ENCODE measurements at places on chromosomes 6 and 20.

GRCh38 chr6:90329386-90330077 lies 32.9 kb upstream of the BACH2 start:
- H3K36me3 ChIP-seq = no peaks in the 10 kb centered on the region
- no peak for DNase-seq
- H3K4me1 ChIP-seq = no peaks in the 10 kb centered on the region
- H3K27ac ChIP-seq = no peak overlapping the region
- H3K4me3 ChIP-seq = no peak overlapping the region

DNA sequence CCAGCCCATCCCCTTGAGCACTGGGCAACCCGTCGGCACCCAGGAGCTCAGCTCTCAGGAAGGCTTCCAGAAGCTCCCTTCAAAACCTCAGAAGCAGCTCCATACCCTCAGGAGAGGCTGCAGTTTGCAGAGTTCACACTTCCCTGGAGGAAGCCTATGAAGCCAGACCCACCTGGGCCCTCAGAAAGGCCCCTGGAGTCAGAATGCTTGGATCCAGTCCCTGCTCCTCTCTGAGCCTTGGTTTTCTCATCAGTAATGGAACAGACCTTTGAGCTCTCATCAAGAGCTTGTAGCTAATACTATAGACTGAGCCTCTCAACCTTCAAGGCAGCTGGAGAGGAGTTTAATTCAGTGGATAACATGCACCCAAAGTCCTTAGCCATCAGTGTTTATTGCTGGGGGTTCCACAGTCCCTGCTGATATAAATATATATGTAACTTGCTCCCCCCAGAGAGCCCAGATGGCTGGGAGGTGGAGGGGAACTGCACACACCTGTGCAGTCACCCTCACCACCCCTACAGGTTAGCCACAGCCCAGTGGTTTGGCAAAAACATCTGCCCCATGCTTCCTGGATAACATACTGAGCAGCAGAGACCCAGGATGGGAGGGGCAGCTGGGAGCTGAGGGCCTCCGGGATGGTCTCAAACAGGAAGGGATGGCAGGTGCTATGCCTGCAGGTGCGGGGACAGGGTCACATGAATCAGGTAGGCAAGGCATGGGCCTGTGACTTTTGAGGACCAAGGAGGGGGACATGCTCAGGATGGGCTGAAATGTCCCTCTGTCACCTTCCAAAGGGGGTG lies 120.1 kb downstream of the SNX5 start:
- no peaks in the 10 kb centered on the region for H3K36me3 ChIP-seq
- no peaks in the 10 kb centered on the region for H3K4me1 ChIP-seq
- no peak overlapping the region for H3K4me3 ChIP-seq
- no peak for DNase-seq
- H3K27me3 ChIP-seq = no peaks in the 10 kb centered on the region
- no peak overlapping the region for H3K27ac ChIP-seq

DNA sequence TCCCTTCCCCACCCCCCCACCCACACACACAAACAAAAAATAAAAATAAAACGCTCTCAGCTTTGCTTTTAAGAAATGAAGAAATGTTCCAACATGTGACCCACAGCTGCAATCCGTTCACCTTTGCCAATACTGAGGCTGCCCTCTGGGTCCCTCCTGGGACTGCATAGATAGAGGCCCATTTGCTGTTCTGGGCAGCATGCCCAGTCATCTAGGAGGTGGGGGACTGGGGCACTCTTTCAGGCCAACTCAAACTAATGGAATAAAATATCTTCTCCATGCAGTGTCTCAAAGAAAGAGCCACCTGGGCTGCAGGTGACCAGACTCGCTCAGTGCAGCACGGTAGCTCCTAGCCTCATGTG lies 79.9 kb downstream of the SLC22A3 start:
- no peaks in the 10 kb centered on the region for H3K4me1 ChIP-seq
- no peak overlapping the region for H3K4me3 ChIP-seq
- no peak for DNase-seq
- H3K27ac ChIP-seq = no peak overlapping the region
- H3K36me3 ChIP-seq = no peaks in the 10 kb centered on the region
- H3K27me3 ChIP-seq = peaks cover 4% of the 10 kb centered on the region

DNA sequence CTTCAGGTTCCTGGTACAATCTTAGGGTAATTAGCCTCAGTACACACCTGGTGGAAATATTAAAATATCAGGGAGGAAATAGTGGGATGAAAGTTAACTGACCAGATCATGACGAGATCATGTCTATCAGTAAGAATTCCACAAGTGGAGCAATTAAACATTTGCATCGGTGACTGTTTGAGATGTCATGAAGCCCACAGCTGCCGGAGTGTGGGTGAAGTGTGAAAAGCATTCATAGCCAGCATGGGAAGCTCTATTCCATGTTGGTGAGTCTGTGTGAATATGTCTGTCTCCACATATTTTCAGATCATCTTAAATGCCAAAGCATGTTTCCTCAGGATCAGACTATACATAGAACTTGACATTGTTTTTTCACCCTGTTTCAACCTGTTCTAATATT lies 142.8 kb downstream of the IPCEF1 start:
- no peak overlapping the region for H3K4me3 ChIP-seq
- H3K4me1 ChIP-seq = peaks cover 19% of the 10 kb centered on the region
- no peak for DNase-seq

DNA sequence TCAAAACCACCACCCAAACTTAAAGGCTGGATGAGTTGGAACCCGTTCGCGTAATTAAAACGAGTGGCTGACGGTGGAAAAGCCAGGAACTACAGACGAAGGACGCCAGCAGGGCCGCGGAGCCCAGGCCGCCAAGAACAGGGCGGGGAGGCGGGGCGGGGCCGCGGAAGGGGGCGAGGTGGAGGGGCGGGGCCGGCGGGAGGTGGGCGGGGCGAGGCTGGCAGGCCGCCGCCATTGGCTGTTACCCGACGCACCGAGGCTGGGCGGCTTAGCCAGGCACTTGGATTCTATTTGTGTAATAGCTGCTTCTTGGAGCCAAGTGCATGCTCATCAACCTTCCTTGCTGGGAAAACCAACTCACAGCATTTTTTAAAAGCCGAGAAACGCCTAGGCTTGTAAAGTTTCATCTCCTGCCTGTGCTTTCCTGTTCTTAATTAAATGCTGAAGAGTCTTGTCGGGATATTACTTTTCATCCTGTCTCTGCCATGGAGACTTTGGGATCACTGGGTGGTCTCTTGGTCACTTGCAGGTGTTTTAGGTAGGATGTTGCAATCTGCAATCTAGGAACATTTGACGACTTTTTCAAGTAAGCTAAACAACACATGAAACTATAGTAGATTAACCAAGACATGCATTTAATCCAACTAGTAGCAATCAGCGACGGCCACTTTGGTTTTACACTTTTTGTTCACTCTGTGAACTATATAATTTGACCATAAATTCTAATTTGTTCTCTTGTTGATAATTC lies 245.0 kb downstream of the ARID1B start:
- peak overlapping the region; percentile 100 for H3K27ac ChIP-seq
- no peaks in the 10 kb centered on the region for H3K36me3 ChIP-seq
- no peaks in the 10 kb centered on the region for H3K27me3 ChIP-seq
- DNase-seq = peak; percentile 69
- H3K4me1 ChIP-seq = peaks cover 21% of the 10 kb centered on the region

DNA sequence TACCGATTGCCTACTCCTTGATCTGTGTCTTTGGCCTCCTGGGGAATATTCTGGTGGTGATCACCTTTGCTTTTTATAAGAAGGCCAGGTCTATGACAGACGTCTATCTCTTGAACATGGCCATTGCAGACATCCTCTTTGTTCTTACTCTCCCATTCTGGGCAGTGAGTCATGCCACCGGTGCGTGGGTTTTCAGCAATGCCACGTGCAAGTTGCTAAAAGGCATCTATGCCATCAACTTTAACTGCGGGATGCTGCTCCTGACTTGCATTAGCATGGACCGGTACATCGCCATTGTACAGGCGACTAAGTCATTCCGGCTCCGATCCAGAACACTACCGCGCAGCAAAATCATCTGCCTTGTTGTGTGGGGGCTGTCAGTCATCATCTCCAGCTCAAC lies 13.5 kb downstream of the CCR6 start:
- no peak overlapping the region for H3K27ac ChIP-seq
- H3K36me3 ChIP-seq = no peaks in the 10 kb centered on the region
- no peaks in the 10 kb centered on the region for H3K4me1 ChIP-seq
- no peak overlapping the region for H3K4me3 ChIP-seq
- no peaks in the 10 kb centered on the region for H3K27me3 ChIP-seq
- DNase-seq = no peak

DNA sequence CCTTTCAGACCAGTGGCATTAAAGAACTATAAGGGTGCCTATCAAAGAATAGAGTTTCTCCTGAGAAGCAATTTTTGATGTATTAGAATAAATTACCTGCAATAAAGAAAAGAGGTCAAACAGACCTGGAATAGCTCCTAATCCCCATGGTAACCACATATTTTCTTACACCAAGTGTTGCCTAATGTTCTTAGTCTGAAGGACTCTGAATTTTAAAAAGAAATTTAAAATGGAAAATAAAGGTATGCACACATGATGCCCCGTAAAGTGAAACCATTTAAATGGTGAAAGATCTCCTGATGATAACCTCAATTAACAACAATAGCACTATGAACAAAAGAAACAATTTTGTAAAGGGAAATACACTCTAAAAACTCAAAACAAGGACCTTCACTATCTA lies 55.1 kb upstream of the LOC128125822 start:
- no peaks in the 10 kb centered on the region for H3K36me3 ChIP-seq
- H3K4me1 ChIP-seq = no peaks in the 10 kb centered on the region
- H3K27ac ChIP-seq = no peak overlapping the region
- no peak for DNase-seq
- no peak overlapping the region for H3K4me3 ChIP-seq

GRCh38 chr6:107179004-107179403 lies 63.7 kb upstream of the BEND3 start:
- H3K27ac ChIP-seq = no peak overlapping the region
- no peak for DNase-seq
- no peaks in the 10 kb centered on the region for H3K4me1 ChIP-seq

DNA sequence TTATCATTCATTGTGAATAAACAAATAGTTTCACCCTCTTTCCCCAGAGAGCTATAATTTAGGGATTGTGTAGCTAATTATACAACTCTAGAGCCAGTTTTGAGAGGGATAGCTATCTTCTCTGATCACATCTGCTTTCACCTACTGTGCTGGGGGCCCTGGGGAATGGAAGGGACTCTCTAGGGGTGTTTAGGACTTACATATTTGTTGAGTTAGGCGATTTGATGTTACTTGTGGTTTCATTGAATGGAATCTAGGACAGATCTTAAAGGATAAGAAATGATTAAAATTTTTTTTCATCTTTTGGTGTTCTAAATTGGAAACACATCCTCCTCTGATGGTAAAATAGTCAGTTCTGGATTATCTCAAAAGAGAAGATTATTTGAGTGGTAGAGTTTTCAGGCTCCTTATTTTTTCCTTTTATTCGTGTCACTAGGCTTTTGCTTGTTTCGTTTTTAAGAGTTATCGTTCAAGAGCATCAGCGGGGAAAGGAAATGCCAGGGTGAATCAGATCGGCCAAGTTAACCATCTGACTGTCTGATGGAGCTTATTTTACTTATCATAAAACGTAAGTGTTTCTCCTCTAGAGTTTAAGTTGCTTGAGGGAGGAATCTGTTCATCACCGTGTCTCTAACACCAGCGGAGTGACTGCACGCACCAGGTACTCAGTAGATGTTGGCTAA lies 236.7 kb downstream of the FARS2 start:
- no peak for DNase-seq
- no peak overlapping the region for H3K27ac ChIP-seq
- H3K4me3 ChIP-seq = no peak overlapping the region
- H3K27me3 ChIP-seq = no peaks in the 10 kb centered on the region

DNA sequence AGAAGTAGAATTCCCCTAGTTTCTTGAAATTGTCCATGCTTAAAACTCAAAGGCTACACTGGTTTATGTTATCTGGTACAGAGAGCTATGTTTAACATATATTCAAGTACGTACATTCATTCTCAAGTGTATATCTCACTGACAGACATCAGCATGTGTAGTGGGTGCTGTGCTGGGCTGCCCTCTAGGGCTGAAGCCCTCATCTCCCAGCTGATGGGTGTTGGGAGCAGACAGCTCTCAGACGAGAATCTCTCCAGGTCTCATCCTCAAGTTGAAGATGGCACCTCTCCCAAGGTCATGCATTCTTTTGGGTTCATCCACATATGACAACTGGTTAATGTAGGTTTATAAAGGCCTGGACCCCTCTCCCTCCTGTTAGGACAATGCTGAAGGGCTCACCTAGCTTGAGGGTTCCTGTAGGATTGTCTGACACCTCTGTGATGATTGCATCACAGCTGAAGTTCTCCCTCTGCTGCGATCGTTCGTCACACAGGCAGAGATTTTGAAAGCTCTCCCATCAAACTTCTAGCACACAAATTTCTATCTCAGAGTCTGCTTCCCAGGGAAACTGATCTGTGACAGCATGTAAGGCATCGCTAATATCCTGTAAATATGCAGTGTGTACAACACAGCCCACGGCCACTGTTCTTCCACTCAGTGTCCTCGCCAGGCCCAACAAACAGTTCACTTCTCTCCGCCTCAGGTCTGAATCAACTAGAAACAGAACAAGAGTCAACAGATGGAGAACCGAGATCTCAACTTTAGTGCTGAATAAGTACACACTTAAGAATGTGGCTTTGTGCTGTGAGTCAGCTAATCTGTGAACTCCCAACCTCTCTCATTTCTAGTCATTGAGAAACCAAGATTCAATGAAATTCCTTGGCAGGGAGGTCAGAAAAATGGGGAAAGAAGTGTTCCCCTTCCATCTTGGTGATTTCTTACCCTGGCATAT lies 43.2 kb downstream of the PREP start:
- no peak overlapping the region for H3K4me3 ChIP-seq
- DNase-seq = no peak
- no peaks in the 10 kb centered on the region for H3K27me3 ChIP-seq

- H3K27ac ChIP-seq = no peak overlapping the region
- H3K4me1 ChIP-seq = no peaks in the 10 kb centered on the region
- no peak overlapping the region for H3K4me3 ChIP-seq
- H3K36me3 ChIP-seq = no peaks in the 10 kb centered on the region
These were observed 183.2 kb upstream of the BMP5 start for GRCh38 chr6:56058636-56059035.

DNA sequence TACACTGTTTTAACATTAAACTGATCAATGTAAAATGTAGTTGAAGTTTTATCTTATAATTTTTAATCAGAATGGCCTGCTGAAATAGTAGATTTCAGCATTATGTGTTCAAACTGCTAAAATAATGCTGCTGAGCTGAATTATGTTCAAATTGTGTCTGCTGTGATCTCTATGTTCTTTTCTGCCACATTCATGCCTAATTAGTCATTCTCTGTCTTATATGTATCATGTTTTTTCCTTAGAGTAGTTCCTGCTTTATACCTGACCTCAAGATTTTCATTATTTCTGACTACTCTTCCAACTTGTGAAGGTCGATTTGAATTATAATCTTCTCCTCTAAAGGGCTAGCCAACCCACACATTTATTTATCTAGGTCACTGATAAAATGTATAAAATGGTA lies 476.7 kb upstream of the EPHA7 start:
- no peak overlapping the region for H3K27ac ChIP-seq
- no peaks in the 10 kb centered on the region for H3K4me1 ChIP-seq
- no peak overlapping the region for H3K4me3 ChIP-seq
- DNase-seq = no peak
- no peaks in the 10 kb centered on the region for H3K27me3 ChIP-seq

All from naive thymus-derived CD4-positive, alpha-beta T cell (primary cell).